Urinary bladder (tissue), 4 donors: ENCODE measurements at places on chromosomes 6 and 20.
A peak's percentile ranks its signal among the peaks of the same experiment; 100 is the strongest.

DNA sequence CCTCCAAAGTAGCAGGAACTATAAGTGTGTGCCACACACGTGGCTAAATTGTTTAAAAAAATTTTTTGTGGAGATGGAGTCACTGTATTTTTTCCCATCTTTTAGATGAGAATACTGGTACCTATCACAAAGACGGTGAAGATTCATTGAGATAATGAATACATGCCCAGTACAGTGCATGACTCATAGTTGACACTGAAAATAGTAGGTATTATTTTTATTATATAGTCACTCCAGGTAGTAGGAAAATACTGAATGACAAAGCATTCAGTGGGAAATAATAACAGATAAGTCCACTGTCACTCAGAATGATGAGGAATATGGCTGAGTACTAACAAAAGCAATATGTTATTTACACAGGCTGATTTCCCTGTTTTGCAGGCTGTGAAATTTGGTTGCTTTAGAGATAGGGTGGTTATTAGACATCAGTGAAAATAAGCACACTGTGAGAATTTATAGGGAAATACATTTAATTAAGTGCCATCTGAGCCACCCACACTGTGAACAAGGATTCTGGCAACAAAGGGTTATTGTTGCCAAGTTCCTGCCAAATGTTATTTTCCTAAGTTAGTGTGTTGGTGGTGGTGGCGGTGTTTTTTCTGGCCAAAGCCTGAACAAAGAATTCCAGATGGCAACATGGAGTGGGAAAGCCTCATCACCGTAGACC, 129.8 kb upstream of the FOXQ1 start:
- DNase-seq = no peak

DNA sequence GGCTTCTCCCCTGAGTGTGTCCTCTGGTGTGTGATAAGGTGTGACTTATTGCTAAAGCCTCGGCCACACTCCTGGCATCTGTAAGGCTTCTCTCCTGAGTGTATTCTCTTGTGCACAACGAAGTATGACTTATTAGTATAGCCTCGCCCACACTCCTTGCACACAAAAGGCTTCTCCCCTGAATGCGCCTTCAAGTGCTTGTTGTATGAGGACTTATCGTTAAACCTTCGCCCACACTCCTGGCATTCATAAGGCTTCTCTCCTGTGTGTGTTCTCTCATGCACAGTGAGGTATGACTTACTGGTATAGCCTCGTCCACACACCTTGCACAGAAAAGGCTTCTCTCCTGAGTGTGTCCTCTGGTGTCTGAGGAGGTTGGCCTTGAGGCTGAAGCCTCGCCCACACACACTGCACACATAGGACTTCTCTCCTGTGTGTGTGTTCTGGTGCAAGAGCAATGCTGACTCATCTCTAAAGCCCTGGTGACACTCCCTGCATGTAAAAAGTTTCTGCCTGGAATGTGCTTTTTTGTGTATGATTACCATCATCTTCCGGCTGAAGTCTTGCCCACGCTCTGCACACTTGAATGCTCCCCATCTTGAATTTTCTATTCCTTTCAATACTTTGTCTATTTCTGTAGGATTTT, 20.4 kb downstream of the ZNF337 start:
- DNase-seq = no peak

- no peak for DNase-seq
Observed at GRCh38 chr6:31401403-31401802, 2.0 kb upstream of the MICA start.

DNA sequence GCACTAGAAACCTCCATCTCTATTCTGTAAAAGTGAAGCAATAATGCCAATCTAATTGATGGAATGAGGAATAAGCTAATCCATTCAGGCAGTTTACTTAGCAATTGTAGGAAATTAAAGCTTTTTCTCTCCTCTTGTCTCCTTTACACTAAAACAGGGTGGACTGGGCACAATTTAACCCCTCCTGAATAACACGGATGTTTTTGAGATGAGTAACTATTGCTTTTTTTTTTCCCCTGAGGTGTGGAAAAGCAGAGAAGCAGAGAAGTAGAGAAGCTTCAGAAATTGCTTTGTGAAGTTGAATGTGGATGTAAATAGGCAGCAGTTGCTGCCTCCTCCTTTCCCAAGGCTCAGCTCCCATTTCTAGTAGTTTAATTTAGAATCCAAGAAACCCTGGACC, 40.0 kb upstream of the GCNT2 start:
- DNase-seq = no peak

DNA sequence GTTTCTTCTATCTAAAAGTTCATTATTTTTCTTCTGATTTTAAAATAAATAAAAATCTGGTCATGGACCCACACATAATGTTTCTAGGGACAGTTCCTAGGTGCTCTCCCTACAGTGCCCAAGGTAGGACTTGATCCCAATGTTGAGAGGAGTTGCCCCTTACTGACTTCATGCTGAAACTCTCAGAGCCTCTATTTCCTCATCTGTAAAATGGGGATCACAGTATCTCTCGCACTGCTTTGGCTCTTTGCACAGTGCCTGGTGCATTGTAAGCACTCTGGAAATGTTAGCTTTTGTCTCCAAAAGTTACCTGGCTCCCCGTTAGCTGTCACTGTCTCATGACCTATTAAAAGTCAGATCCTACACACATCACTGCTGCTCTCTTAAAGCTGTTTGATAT, 205.5 kb downstream of the TSHZ2 start:
- DNase-seq = no peak

- no peak for DNase-seq
Observed at GRCh38 chr6:41055149-41055548, 2.1 kb downstream of the APOBEC2 start.

GRCh38 chr20:37276494-37277252, 12.8 kb upstream of the MANBAL start:
- peak; percentile 63 for DNase-seq

DNA sequence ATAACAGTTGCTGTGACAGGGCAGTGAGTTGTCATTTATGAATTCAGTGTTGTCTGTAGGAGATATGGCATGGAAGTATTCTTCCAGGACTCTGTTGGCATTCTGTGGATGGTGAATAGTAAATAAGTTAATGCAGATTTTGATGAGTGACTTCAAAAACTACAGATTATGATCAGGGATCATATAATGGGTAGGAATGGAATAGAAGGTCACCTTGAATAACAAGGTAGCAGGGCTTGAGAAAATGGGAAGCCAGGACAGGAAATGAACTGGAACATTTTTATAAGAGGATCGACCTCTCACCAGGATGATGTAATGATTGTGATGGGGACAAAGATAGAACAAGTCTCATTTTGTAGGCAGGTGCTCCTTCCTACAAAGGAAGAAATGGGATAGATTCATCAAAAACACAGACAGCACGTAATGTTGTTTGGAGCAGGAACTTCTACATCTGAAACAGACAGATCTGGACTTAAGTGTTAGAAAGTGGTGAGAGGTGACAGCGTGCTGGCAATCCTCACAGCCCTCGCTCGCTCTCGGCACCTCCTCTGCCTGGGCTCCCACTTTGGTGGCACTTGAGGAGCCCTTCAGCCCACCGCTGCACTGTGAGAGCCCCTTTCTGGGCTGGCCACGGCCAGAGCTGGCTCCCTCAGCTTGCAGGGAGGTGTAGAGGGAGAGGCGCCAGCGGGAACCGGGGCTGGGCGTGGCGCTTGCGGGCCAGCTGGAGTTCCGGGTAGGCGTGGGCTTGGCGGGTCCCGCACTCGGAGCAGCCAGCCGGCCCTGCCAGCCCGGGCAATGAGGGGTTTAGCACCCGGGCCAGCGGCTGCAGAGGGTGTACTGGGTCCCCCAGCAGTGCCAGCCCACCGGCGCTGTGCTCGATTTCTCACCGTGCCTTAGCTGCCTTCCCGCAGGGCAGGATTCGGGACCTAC, 30.8 kb upstream of the SSR1 start:
- DNase-seq = no peak

GRCh38 chr6:32081168-32081990, 27.8 kb downstream of the TNXB start:
- no peak for DNase-seq

- no peak for DNase-seq
Observed at GRCh38 chr20:8805737-8806442, 263.0 kb upstream of the PLCB4 start.

- DNase-seq = no peak
Observed at GRCh38 chr6:79656134-79656533, 25.0 kb downstream of the SH3BGRL2 start.

DNA sequence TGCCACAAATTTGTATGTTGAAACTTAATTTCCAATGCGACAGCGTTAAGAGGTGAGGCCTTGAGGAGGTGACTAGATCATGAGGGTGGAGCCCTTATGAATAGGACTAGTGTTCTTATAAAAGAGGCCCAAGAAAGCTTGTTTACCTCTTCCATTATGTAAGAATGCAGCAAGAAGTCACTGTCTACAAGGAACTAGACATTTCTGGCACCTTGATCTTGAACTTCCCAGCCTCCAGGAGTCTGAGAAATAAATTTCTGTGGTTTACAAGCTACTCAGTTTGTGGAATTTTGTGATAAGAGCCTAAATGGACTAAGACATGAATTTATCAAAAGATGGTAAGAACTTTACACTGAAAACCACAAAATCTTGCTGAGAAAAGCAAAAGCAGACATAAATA, 173.6 kb upstream of the SGK1 start:
- DNase-seq = no peak

GRCh38 chr6:87745966-87746721, 44.1 kb upstream of the AKIRIN2 start:
- no peak for DNase-seq

GRCh38 chr20:34240693-34241615, at the start of gene ASIP:
ASIP (plus strand) TSS chr20:34241423; CDS start chr20:34260375, 18,952 bp downstream.
- DNase-seq = no peak

DNA sequence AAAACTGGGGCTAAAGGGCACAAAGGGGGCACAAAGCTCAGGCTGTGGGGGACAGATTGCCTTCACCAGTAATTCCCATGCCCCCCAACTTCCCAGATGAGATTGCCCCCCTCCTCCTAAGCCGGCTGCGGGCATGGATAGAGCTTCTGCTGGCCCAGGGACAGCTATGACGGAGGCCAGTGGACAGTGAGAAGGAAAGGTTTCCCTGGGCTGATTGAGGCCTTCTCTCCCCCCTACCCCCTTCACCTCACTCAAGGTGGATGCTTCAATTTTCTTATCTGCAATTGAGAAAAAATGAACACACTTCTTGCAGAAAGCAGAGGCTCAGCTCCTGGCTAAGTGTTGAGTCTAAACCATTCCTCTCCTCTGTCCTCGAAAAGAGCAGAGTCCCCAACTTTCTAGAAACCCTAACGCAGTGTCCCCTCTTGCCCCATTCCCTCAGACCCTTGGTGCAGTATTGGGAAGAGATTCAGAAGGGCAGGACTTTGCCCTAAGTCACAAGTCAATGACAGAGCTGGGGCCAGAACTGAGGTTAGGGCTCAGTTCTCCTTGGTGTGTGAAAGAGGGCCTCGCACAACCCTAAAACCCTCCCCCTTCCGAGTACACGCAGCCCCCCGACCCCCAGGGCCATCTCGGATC, 808 bp downstream of the SDC4 start:
- DNase-seq = no peak

DNA sequence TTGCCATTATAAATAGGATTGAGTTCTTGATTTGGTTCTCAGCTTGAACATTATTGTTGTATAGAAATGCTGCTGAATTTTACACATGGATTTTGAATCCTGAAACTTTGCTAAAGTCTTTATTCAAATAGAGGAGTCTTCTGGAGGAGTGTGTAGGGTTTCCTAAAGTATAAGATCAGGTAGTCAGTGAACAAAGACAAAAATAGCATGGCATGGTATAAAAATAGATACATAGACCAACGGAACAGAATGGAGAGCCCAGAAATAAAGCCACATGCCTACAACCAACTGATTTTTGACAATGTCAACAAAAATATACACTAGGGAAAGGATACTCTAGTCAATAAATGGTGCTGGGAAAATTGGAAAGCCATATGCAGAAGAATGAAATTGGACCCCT, 740.1 kb downstream of the QKI start:
- DNase-seq = no peak

GRCh38 chr6:1872649-1873131, 263.0 kb downstream of the FOXC1 start:
- peak; percentile 32 for DNase-seq

DNA sequence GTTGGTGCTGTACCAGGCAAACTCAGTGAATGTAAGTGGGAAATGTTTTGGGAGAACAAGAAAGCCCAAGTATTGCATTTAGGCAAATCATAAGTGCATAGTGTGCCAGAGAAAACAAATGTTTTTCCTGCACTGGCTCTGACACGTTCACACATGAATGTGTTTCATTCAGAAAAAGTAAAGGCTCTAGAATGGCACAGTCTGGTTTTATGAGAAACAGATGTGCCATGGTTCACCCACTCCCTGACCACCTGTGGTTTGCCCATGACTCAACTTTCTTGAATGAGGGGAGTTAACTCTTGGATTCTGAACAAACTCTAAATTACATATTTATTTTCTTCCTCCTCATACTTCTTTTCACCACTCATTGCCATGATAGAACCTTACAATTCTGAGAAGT, 126.9 kb downstream of the KCNQ5 start:
- no peak for DNase-seq

DNA sequence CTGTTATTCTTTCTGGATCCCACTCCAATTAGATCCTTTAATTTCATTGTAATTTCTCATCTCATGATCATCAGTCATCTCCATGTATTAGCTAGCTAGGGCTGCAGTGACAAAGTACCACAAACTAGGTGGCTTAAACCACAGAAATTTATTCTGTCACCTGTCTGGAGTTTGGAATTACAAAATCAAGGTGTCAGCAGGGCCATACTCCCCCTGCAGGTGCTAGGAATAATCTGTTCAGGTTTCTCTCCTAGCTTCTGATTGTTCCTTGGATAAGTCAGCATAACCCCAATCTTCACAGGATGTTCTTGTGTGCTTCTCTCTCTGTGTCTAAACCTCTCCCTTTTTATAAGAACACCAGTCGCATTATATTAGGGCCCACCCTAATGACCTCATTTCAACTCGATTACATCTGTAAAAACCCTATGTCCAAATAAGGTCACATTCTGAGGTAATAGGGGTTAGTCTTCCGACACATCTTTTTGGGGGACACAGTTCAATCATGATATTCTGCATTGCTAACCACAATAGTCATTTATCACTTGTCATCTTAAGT, 40.5 kb downstream of the BEND6 start:
- no peak for DNase-seq

- no peak for DNase-seq
Observed at GRCh38 chr6:111482188-111482958, 645 bp downstream of the REV3L start.

- no peak for DNase-seq
Observed at GRCh38 chr20:45993197-45993951, 15.3 kb upstream of the MMP9 start.

GRCh38 chr6:137349856-137350830, 131.0 kb upstream of the IFNGR1 start:
- no peak for DNase-seq

GRCh38 chr6:5996714-5997419, 9.9 kb downstream of the NRN1 start:
- no peak for DNase-seq

DNA sequence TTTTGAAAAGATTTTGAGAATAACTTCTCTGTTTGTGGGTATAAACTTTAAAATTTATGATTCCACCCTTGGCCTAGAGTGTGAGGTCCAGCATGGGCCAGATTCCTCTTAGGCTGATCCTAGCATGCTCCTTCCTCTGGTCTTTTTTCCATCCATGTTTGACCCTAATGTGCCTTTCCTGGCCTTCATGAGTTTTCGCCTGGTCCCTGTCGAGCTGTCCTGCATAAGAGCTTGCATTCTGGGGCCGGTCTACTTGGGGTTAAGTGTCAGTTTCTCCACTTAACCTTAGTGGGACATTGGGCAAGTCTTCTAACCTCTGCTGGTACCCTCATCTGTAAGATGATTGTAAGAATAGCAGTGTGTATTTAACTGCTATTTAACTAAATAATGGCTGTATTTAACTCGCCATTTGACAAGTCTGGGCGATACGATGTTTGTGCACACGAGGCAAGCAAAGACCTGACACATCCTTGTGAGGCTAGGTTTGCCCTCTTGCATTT, 40.7 kb upstream of the TAGAP start:
- DNase-seq = no peak
